ENCODE measurements at places on chromosomes 11 and 22.

DNA sequence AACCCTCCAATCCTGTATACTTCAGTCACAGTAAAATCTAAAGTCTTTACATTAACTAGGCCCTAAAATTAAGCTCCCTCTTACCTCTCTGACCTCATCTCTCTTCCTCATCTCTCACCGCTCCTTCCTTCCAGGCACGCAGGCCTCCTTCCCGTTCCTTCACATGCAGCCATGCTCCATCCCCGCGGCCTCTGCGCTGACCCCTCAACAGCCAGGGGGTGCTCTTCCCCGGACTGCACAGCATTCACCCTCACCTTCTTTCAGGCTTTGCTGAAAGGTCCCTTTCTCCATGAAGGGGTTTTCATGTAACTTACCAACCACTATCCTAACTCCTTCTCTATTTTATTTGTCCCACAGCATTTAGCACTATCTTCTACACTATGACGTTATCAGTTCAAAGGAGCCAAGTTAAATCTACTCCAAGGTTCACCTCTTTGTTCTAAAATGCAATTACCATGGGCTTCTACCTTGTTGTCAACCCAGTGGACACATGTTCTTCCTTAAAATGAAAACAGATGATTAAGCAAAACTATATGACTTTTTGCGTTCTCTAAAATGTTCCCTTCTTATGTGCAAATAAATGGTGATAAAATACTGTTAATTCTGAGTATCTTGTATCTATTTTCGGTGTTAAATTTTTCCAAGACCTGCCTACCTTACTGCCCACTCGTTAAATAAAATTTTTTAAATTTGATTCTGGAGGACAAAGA lies 57.8 kb upstream of the APOA1 start:
- no peak for DNase-seq

DNA sequence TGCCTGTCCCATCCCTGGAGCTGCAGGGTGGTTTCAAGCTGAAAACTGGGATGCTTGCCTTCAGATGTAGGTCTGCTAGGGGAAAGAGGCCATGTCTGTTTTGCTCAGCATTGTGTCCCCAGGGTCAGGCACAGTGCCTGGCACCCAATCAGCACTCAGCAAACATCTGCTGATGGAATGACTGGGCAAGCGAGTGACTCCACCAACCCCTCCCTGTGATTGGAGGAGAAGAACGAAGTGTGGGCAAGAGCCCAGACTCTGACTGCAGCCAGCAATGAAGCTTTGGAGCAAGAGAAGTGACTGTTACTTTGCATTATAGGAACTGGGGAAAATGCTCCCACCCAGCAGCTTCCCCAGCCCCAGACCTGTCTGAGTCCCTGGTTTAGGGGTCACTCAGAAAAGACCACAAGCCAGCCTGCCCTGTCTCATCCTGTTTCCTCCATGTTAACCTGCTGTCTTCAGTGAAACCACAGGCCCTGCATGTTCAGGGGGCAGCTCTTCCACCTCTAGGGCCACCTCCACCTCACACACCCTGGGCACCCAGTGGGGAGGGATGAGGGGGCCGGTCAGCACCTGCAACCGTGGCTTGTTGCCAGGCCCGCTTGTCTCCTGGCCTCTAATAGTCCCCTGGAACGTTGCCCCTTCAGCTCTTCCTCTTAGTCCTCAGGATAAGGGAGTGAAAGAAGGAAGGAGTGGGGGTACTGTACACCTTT lies 147.4 kb downstream of the TRIM29 start:
- no peak for DNase-seq

DNA sequence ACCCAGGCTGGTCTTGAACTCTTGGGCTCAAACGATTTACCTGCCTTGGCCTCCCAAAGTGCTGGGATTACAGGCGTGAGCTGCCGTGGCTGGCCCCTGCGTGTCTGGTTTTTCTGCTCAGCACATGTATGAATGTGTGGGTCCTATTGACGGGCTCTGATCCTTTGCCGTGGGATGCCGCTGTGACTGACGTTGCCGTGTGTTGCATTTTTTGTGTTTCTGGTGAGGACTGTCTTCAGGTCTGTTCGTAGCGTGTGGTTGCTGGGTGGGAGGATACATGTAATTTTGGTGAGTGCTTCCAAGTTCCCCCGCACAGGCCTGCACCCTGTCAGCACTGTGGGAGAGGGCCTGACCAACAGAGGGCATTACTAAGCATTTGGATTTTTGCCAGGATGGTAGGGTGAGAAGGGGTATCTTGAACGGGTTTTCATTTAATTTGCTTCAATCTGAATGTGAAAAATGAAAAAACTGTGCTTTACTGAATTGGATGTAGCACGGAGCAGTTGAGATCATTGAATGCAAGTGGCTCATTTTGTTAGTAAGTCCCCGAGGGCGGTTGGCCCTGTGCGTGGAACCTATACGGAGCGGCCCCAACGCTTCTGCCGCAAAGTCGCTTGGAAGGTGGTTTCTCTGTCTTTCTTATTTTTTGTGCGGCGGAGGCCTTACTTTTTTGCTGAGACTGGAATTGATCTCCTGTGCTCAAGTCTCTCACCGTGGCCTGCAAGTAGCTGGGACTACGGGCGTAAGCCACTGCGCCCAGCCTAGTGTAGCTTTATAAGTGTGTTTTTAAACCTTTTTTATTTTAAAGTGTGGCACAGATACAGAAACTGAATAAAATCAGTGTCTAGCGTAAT lies 8.2 kb downstream of the ZBED4 start:
- no peak for DNase-seq

- no peak for DNase-seq
Measured at GRCh38 chr11:123484448-123484847, 54.4 kb downstream of the GRAMD1B start.

- no peak for DNase-seq
Measured at GRCh38 chr11:93128574-93128973, 69.2 kb downstream of the SLC36A4 start.

DNA sequence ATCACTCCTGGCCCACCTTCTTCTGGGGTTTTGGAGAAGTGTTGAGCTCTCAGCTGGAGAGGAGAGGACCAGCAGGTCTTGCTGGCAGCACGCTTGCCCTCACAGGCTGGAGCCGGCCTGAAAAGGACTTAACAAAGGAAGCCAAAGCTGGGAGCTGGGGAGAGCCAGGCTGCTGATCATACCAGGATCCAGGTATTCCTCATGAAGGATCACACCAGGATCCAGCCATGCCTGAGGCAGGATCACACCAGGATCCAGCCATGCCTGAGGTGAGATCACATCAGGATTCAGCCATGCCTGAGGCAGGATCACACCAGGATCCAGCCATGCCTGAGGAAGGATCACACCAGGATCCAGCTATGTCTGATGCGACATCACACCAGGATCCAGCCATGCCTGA lies 17.0 kb downstream of the MRGPRD start:
- DNase-seq, result no peak

Data from activated T-helper 2 cell treated with anti-CD3 and anti-CD28 coated beads, Interferon-gamma antibody, Interleukin-2, Interleukin-4, amounts not matched to agents 10 μg/mL and 5 μg/mL and 100 μg/mL, durations not matched to agents 14 hours and 24 hours and 36 hours (primary cell).